Activated CD4-positive, alpha-beta memory T cell treated with anti-CD3 and anti-CD28 coated beads for 36 hours (primary cell): ENCODE measurements at places on chromosomes 5 and 9. TPM values are rescaled to one million over a fixed set of nuclear protein-coding genes. Genes with fewer than 3 reads are reported as not detected.

Gene ZNF883
- total RNA-seq: 0.22 TPM

Gene HCN1
- not detected for total RNA-seq

Gene BAAT
- total RNA-seq: not detected

Gene AJM1
- total RNA-seq: 3.8 TPM

Gene ATOSB
- 9.1 TPM for total RNA-seq

Gene TAF11L10
- not detected for total RNA-seq

Gene LRRC70
- 0.40 TPM for total RNA-seq

Gene UCK1
- total RNA-seq: 15.7 TPM

Gene ADAMTS16
- total RNA-seq: not detected

Gene SLC6A3
- total RNA-seq: not detected

Gene TIMD4
- total RNA-seq: 3.1 TPM

Gene PRSS3
- not detected for total RNA-seq

Gene SARDH
- 6.6 TPM for total RNA-seq

Gene BARHL1
- total RNA-seq: not detected

Gene GFI1B
- not detected for total RNA-seq

Gene LRRC26
- total RNA-seq: not detected

Gene MED27
- 30.1 TPM for total RNA-seq

Gene KLF9
- 24.5 TPM for total RNA-seq

Gene GLDC
- 7.1 TPM for total RNA-seq

Gene RANBP17
- total RNA-seq: not detected

Gene RNF208
- total RNA-seq: 3.4 TPM

Gene UNC5A
- not detected for total RNA-seq

Gene CCDC187
- not detected for total RNA-seq

Gene ADGRD2
- total RNA-seq: not detected

Gene SAPCD2
- total RNA-seq: 6.6 TPM

Gene KCTD16
- 0.27 TPM for total RNA-seq

Gene KCNT1
- total RNA-seq: not detected

Gene PTGER4
- total RNA-seq: 53.7 TPM
